ENCODE measurements at places on chromosomes 13 and 19. TPM values are rescaled to one million over a fixed set of nuclear protein-coding genes. Genes with fewer than 3 reads are reported as not detected.
A peak's percentile ranks its signal among the peaks of the same experiment; 100 is the strongest.

DNA sequence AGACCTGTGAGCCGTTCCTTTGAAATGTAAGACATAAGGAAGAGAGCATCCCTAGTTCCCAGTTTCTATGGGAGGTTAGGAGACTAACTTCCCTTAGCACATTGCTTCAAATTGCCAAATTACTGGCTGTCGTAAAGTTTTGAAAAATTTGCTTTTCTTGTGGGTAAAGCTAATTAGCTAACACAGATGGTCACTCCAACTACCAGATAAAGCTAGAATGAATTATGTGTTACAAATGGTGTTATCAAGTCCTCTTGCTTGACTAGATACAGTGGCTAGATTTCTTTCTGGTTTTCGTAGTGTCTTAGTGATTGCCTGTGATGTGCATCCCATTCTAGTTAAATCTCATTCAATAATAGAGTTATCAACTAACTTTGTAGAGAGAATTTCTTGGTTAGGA is 416.6 kb upstream of the ATXN8OS start:
- no peak for DNase-seq

- peak; percentile 26 for DNase-seq
Observed at GRCh38 chr13:75258159-75258782, 223.7 kb downstream of the TBC1D4 start.

GRCh38 chr19:14091813-14092462 is 1.4 kb upstream of the SAMD1 start:
- DNase-seq: no peak

- no peak for DNase-seq
Observed at GRCh38 chr13:98520674-98521449, 56.0 kb downstream of the STK24 start.

- DNase-seq: no peak
Observed at GRCh38 chr19:42428676-42429075, 1.5 kb upstream of the LIPE start.

DNA sequence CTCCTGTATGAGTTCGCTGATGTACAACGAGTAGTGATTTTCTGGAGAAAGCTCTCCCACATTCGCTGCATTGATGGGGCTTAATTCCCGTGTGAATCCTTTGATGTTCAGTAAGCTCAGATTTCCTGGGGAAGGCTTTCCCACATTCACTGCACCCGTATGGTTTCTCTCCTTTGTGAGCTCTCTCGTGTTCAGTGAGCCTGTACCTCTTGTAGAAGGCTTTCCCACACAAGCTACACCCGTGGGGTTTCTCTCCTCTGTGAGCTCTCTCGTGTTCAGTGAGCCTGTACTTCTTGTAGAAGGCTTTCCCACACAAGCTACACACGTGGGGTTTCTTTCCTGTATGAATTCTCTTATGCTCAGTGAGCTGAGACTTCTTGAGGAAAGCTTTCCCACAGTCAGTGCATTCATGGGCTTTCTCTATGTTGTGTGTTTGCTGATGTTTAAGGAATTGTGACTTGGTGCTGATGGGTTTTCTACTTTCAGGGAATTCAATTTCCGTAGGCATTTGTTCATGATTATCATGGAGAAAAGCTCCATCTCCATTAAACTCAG is 3.5 kb upstream of the ZNF577 start:
- DNase-seq: no peak

- DNase-seq: no peak
Observed at GRCh38 chr13:82963226-82964099, 918.8 kb downstream of the SLITRK1 start.

- no peak for DNase-seq
Observed at GRCh38 chr19:19064811-19065745, 1.3 kb downstream of the SLC25A42 start.

DNA sequence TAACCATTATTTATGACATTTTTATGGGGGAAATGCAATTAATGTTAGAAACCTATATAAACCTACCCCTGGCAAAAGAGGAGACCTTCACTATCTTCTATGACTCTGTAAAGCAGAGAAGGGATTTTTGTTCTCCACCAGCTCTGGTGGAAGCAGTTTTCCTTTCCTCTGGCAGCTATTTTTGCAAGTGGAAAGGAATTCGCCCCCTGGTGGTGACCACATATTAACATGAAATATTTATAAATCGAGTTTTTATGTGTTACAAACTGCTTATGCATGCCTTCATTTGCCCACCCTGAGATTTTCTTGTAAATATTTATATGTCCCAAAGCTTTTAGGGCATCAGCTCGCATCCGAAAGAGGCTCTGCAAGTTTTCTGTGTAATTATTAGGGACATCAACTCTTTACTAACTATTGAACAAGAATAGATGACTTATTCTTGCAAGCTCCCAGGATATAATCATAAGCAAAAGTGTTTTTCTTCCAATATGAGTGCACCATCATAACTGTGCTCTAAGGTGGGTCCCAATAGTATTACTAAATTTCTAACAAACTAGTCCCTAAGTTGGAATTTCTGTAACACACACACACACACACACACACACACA is 62.4 kb downstream of the SERTM1 start:
- no peak for DNase-seq

DNA sequence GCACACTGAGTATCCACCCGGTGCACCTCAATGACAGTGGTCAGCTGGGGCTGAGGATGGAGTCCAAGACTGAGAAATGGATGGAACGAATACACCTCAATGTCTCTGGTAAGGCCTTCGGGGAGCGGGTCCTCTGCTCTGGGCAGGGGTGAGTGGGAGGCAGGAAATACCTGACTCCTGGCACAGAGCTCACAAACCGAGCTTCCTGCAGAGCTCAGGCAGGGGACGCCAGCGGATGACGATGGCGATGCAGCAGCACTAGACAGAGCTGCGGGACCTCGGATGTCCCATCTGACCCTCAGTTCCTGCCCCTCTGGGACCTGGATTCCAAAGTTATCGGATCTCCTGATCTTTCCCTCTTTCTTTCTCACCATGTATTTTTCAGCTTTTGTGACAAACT is 3.8 kb downstream of the CD22 start:
- no peak for DNase-seq

DNA sequence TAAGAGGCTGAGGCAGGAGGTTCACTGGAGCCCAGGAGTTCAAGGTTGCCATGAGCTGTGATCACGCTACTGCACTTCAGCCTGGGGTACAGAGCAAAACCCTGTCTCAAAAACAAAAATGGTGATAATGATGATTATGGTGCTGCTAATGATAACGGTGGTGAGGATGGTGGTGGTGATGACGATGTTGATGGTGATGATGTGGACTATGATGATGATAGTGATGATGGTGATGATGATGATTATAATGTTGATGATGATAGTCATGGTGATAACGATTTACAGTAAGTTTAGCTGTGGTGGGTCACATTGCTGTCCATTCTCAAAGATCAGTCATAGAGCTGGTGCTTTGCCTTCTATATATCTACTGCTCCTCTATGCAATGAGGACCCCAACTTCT is 1340.6 kb downstream of the UQCRFS1 start:
- DNase-seq: no peak

DNA sequence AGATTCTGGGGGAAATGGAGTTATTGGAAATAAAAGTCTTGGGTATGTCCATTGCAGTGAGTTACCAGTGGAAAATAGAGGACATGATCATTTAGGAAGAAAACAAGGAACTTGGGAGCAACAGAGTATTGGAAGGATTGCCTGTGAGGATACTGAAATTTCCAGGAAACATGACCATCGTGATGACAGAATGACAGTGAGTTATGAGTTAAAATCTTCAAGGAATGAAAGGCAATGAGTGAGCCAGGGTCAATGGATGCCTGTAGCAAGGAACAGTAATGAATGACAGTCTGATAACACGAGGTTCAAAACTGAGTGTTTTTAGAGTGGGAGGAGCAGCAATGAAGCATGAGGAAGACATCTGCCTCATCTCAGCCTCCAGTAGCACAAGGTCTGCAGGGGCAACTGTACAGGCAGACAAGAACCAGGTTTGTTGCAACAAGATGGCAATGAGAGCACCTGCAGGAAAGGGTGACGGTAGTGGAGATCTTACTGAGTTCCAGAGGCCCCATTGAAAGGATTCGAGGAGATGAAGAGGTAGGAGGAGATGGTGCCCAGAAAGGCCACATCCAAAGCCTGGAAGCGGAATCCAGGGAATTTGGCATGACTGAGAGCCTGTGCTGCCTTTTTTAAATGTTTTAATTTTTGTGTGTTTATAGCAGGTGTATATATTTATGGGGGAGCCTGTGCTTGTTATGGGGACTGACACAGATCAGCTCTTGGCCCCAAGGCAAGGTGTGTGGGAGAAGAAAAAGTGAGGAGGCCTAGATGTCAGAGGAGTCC is 43.9 kb downstream of the N4BP2L1 start:
- DNase-seq: no peak

DNA sequence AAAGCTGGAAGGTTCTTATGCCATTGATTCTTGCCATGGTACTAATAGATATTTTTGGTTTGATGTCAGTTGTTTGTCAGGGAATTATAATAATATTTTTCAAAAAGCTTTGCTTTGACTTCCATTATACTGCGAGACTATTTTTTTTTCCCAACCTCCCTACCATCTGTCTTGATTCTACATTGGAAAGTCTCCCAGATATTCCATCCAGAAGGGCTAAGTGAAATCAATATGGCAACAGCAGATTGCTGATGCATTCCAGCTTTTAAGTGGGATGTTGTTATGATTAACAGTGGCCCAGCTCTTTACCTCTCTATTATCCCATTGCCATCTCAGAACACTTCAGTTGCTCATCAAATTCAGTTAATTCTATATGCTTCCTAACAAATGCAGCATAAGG is 247.4 kb downstream of the OXGR1 start:
- no peak for DNase-seq

DNA sequence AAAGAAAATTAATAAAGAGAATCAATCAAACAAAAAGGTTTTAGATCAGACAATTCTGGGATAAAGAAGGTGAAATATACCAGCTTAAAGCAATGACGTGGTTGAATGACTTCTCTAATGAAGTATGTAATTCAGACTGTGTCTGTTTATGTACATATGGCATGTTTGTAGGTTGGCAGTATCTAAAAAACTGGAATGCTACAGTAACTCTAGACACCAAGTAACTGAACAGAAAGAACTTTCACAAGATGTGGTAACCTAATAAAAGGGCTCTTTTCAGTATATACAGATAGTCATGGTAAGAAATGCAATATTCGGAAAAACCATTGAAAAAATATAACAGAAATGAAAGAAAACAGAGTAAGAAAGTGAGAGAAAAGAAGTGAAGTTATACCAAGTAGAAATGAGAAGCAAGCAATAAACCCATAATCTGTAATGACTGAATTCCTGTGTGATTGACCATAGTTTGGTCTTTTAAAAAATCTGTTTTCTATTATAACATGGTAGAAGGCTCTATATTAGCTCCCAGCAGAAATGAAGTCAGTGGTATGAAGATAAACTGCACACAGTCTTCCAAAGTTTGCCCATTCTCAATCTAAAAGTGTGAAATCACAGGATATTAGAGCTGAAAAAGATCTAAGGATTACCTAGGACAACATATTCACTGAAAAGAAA is 31.4 kb downstream of the ELF1 start:
- no peak for DNase-seq

DNA sequence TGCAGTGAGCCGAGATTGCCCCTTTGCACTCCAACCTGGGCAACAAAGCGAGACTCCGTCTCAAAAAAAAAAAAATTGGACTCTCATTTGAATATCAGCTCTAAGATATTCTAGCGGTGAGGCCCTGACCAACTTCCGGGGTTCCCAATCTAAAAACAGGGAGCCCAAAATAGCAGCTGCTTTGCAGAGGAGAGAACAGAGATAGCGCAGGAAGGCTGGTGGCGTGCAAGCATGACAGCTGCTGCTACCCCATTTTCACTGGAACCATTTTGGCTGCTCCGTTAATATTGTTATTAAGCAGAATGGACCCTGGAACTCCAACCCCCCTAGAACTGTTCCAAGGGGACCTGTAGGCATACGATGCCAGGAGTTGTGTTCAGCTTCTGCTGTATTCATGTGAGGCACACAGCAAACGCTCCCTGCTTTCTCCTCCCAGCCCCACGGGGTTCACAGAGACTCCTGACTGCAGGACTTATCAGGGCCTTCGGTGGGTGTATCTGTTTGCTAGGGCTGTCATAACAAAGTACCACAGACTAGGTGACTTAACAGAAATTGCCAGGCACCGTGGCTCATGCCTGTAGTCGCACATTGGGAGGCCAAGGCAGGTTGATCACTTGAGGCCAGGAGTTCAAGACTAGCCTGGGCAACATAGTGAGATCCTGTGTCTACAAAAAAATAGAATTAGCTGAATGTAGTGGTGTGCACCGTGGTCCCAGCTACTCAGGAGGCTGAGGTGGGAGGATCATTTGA is 11.5 kb downstream of the STXBP2 start:
- DNase-seq: no peak

DNA sequence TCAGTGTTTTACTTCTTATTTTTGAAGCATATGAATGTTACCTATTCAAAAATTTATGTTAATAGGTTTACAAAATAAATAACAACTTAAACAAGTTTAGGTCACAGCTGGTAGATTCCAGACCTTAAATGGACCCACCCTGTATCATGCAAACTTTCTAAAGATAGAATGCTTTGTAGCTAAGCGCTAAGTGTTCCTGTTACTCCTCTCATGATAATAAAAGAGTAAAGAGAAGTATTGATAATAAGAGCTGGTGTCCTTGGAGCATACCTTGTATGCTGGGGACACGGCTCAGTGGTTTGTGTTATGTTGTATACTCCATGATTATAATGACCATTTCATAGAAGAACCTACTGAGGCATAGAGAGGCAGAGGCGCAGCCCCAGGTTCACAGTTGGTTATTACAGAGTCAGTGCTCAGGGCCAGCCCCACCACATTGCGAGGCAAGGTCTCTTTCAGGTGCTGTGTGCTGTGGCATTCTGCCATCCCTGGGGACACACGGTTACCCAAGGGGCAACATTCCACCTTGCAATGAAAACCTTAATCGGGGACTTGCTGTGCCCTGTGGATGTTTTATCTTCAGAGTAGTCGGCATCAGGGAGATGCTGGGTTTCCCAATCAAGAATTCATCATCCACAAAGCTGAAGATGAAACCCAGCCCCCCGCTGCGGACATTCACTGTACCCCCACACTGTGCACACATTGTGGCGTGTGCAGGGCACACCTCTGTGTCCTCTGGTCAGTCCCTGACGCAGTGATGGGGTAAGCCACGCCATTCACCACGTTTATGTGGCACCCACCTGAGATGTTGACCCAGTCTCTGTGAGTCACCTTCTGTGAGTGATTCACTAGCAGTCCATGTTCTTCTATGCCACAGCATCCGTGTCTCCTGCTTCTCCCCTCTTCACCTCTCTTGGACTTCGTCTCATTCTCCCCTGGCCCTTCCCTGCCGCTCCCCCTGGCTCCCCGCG is 186.7 kb downstream of the COL4A1 start:
- DNase-seq: no peak

GARIN5A gene
- total RNA-seq: 0.69 TPM

BAX gene
- 173 TPM for total RNA-seq

ZNF541 gene
- not detected for total RNA-seq

ZNF98 gene
- total RNA-seq: 1.7 TPM

PSG6 gene
- total RNA-seq: not detected

MEIS3 gene
- not detected for total RNA-seq

NLRP9 gene
- not detected for total RNA-seq

RFPL4A gene
- not detected for total RNA-seq

CACNG8 gene
- total RNA-seq: under 0.01 TPM

PVR gene
- total RNA-seq: 153 TPM
